A549 treated with DMSO at 1 μM for 4 hours (cell line): ENCODE measurements at places on chromosomes 6 and 20. TPM values are rescaled to one million over a fixed set of nuclear protein-coding genes. Genes with fewer than 3 reads are reported as not detected.

The POLR1H gene
- 30.4 to 34.8 TPM (median 33.1 TPM) in 5 replicates for total RNA-seq

The COL9A1 gene
- not detected in 5 replicates for total RNA-seq

The FGD2 gene
- total RNA-seq = not detected in 5 replicates

The NAA20 gene
- total RNA-seq = 151 to 172 TPM (median 156 TPM) in 5 replicates
